ENCODE measurements at places on chromosomes 7 and 10.

DNA sequence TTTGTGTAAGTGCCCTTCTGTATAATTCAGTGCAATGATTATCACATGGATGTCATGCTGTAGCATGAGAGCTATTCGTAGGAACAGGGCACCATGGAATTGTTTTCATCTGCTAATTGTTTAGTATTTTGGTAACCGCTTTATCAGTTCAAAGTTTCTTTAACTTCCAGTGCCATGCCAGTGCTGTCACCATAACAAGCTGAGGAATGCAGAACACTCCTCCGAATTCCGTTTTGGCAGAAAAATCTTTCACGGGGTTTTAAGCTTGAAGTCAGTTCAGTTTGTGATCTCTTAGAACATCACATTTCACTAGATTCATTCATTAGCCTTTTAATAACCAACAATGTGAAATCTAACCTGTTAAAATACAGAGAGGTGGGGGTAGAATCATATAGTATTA is 117.2 kb upstream of the SEMA3C start:
- DNase-seq: no peak

DNA sequence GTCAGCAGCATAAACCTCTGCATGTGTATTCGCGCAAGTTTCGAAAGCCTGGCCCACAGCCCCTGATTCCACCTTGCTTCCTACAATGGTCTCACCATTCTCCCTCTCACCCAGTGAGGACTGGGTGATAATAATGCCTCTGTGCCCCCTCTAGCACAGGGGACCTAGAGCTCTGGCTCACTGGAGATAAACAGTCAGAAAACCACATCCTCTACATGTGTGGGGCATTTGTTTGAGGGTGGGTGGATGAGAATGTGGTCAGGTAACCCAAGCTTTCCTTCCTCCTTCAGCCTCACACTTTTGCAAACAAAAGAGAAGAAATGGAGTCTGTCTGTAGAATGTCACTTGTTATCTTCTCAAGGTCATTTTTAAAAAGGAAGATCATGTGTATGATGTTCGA is 373.5 kb downstream of the KCNMA1 start:
- DNase-seq: no peak

DNA sequence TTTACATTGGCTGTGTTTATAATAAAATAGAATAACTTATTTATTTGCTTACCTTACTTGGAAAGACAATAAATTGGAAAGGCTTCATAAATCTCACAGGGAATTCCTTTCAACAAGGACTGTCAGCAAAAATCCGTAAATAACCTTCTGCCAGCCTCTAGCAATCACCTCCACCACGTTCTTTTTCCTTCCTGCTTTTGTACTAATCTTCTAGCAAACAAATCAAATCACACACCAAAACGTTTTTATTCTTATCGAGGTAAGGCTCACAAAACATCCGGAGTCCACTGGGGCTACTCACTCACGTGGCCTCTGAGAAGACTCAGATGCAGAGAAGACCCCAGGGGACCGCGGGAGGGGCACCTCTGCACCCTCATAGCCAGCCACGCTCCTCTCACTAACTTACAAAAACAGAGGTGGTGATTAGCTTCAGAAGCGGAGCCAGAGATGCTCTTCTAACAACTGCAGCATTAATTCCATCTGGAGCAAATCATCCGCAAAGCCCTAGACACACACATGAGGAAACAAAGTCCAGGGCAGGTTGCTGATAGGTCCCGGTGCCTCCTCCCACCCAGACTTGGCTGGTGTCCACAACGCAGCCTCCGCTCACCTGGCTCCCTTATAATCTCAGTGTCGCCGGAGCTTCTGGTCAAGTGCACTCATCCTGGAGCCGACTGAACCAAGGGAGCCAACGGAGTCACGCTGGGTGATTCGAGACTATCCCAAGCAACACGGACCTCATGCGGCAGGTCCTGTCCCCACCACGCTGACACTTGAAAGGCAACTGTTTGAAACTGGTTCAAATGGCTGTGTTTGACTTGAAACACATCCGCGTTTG is 22.5 kb downstream of the CTBP2 start:
- DNase-seq: no peak

GRCh38 chr7:116899308-116899707 is 36.9 kb downstream of the CAPZA2 start:
- no peak for DNase-seq

GRCh38 chr10:126969310-126969709 is 64.1 kb downstream of the DOCK1 start:
- no peak for DNase-seq

Data from esophagus squamous epithelium (tissue), 5 donors.